ENCODE measurements at places on chromosomes 16 and 17. TPM values are rescaled to one million over a fixed set of nuclear protein-coding genes. Genes with fewer than 3 reads are reported as not detected.

GRCh38 chr17:81962499-81963441, 1.8 kb upstream of the NOTUM start:
- H3K27ac ChIP-seq: no peak overlapping the region
- peak; percentile 39 for DNase-seq

Gene GPRC5C
- polyA plus RNA-seq: 8.9 TPM

DNA sequence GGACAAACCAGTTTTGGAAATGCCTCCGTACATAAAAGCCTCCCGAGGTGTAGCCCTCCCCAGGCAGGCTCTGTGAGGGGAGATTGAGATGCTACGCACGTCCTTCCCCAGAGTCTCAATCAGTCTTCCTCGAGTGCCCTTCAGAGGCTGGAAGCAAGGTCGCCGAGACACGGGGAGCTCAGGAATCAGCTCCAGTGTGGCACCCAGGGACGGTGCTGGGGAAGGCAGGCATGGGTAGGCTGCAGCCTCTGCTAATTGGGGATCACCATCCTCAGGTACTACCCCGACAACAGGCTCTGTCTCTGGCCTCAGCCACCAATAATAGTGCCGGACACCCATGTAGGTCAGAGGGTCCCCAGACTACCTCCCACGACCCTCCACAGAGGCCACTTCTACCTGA, 28.1 kb upstream of the GSG1L start:
- peak overlapping the region; percentile 74 for H3K27ac ChIP-seq
- DNase-seq: no peak
- no peak overlapping the region for H3K4me3 ChIP-seq

- no peaks in the 10 kb centered on the region for H3K27me3 ChIP-seq
- no peaks in the 10 kb centered on the region for H3K36me3 ChIP-seq
- H3K4me1 ChIP-seq: no peaks in the 10 kb centered on the region
- no peak for DNase-seq
- no peak overlapping the region for H3K27ac ChIP-seq
Measured at GRCh38 chr17:41939044-41939692, 8.8 kb downstream of the ODAD4 start.

Gene KRTAP2-1
- not detected for polyA plus RNA-seq

DNA sequence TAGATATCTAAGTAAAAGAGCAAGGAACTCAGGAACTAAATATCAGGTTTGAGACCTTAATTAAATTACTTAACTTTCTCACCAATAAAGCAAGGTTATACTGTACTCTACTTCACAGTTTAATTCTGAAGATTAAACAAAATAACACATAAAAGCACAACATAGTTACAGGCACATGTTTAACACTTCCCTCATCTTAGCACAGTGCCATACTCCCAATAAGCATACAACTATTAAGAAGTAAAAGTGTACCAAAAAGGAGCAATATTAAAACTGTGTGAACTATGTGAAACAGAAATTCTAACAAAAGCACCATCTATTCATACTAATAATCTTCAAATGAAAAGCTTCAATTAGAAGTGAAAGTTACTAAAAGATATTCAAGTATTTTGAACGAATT, 2.2 kb downstream of the APPBP2 start:
- no peaks in the 10 kb centered on the region for H3K27me3 ChIP-seq
- H3K4me3 ChIP-seq: peak overlapping the region; percentile 97
- no peak for DNase-seq
- H3K4me1 ChIP-seq: peaks cover 11% of the 10 kb centered on the region
- no peaks in the 10 kb centered on the region for H3K36me3 ChIP-seq
- H3K27ac ChIP-seq: no peak overlapping the region

Gene B3GNT9
- polyA plus RNA-seq: 0.99 TPM

DNA sequence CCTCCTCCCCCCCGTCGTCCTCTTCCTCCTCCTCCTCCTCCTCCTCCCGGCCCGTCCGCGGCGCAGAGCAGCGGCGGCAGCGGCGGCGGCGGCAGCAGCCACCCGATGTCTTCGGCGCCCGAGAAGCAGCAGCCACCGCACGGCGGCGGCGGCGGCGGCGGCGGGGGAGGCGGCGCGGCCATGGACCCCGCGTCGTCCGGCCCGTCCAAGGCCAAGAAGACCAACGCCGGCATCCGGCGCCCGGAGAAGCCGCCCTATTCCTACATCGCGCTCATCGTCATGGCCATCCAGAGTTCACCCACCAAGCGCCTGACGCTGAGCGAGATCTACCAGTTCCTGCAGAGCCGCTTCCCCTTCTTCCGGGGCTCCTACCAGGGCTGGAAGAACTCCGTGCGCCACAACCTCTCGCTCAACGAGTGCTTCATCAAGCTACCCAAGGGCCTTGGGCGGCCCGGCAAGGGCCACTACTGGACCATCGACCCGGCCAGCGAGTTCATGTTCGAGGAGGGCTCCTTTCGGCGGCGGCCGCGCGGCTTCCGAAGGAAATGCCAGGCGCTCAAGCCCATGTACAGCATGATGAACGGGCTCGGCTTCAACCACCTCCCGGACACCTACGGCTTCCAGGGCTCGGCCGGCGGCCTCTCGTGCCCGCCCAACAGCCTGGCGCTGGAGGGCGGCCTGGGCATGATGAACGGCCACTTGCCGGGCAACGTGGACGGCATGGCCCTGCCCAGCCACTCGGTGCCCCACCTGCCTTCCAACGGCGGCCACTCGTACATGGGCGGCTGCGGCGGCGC, at the start of gene FOXF1:
Gene FOXF1, plus strand, starts transcription at position 63 of the 797 bp plus-strand sequence. Its CDS starts 43 bp downstream, at position 106.
- no peaks in the 10 kb centered on the region for H3K36me3 ChIP-seq
- H3K27ac ChIP-seq: no peak within 1 kb of the TSS
- peaks cover 35% of the 10 kb centered on the region for H3K4me1 ChIP-seq
- H3K4me3 ChIP-seq: peak within 1 kb of the TSS; percentile 55
- peaks cover 100% of the 10 kb centered on the region for H3K27me3 ChIP-seq

Gene ETV4
- 97.2 TPM for polyA plus RNA-seq

GRCh38 chr16:5653789-5654188, 556.2 kb upstream of the EEF2KMT start:
- no peak overlapping the region for H3K4me3 ChIP-seq
- no peaks in the 10 kb centered on the region for H3K4me1 ChIP-seq
- DNase-seq: no peak

GRCh38 chr17:1122533-1123392, 57.0 kb downstream of the ABR start:
- DNase-seq: peak; percentile 87
- 0 out of 2 replicates have a peak, but pooled peaks cover 9% of the 10 kb centered on the region for H3K4me1 ChIP-seq
- no peak overlapping the region for H3K27ac ChIP-seq
- H3K4me3 ChIP-seq: no peak overlapping the region
- no peaks in the 10 kb centered on the region for H3K27me3 ChIP-seq
- no peaks in the 10 kb centered on the region for H3K36me3 ChIP-seq

- H3K27ac ChIP-seq: no peak overlapping the region
- H3K4me1 ChIP-seq: no peaks in the 10 kb centered on the region
- H3K4me3 ChIP-seq: no peak overlapping the region
- DNase-seq: no peak
- H3K27me3 ChIP-seq: no peaks in the 10 kb centered on the region
- H3K36me3 ChIP-seq: peaks cover 4% of the 10 kb centered on the region
Measured at GRCh38 chr16:23518435-23518891, 8.2 kb upstream of the GGA2 start.

GRCh38 chr17:66268247-66268927, 34.0 kb upstream of the PRKCA start:
- H3K36me3 ChIP-seq: no peaks in the 10 kb centered on the region
- no peaks in the 10 kb centered on the region for H3K4me1 ChIP-seq
- H3K4me3 ChIP-seq: no peak overlapping the region

DNA sequence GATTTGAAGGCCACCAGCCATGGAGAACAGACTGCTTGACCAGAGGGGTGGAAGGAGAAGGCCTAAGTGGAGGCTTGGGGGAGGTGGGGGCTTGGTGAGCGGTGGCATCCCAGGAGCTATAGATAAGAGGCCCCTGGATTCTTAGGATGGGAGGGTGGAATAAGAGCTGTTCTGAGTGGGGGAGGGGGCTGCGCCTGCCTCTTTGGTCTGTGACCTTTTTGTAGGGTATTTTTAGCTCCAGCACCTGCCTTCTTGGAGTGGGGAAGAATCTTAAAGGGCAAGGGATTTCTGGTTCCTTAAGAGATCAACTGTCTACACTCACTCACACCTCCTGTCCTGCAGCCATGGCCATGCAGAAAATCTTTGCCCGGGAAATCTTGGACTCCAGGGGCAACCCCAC, 567 bp downstream of the ENO3 start:
- no peak for DNase-seq
- peak overlapping the region; percentile 96 for H3K4me3 ChIP-seq
- no peaks in the 10 kb centered on the region for H3K27me3 ChIP-seq
- peak overlapping the region; percentile 96 for H3K27ac ChIP-seq
- H3K4me1 ChIP-seq: peaks cover 21% of the 10 kb centered on the region

DNA sequence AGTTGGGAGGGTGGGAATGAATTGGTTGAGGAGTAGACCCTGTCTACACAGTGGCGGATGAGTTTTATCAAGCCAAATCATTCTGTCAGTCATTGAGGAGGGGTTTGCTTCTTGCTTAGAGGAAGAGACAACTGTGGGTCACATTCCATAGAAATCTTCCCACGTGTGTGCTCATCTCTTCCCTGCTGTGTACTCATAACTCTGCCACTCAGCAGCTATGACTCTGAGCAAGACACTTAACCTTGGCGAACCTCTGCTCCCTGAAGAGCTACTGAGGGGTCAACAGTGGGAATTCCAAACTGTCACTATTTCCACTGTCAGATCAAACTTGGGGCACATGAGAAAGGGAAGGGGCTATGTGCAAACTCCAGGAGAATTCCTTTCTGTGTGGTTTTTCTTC, 72.6 kb upstream of the COX10 start:
- no peak for DNase-seq
- H3K4me1 ChIP-seq: peaks cover 10% of the 10 kb centered on the region
- H3K4me3 ChIP-seq: no peak overlapping the region
- no peaks in the 10 kb centered on the region for H3K36me3 ChIP-seq

DNA sequence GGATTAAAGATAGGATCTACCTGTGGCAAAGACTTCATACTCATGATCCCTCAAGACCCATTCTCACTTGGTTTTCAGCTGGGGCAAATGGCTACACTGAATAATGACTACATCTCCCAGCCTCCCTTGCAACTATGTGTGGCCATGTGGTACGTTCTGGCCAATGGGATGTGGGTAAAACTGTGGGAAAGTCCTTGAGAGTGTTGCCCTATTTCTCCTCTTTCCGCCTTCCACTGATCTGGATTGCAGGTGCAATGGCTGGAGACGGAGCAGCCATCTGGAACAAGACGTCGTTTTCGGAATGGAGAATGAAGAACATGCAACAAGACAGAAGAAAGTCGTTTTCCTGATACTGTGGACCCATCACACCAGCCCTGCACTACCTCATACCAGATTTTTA, 48.5 kb downstream of the HAPSTR1 start:
- H3K4me3 ChIP-seq: no peak overlapping the region
- peak; percentile 86 for DNase-seq
- H3K27ac ChIP-seq: no peak overlapping the region
- H3K4me1 ChIP-seq: 0 out of 2 replicates have a peak, but pooled peaks cover 9% of the 10 kb centered on the region
- no peaks in the 10 kb centered on the region for H3K36me3 ChIP-seq

GRCh38 chr17:12048843-12049473, 28.3 kb downstream of the MAP2K4 start:
- DNase-seq: no peak
- peak overlapping the region; percentile 18 for H3K27ac ChIP-seq
- no peaks in the 10 kb centered on the region for H3K36me3 ChIP-seq
- H3K4me1 ChIP-seq: peaks cover 55% of the 10 kb centered on the region

Gene TP53TG3B
- not detected for polyA plus RNA-seq

Gene SLC47A1
- polyA plus RNA-seq: 0.64 TPM

DNA sequence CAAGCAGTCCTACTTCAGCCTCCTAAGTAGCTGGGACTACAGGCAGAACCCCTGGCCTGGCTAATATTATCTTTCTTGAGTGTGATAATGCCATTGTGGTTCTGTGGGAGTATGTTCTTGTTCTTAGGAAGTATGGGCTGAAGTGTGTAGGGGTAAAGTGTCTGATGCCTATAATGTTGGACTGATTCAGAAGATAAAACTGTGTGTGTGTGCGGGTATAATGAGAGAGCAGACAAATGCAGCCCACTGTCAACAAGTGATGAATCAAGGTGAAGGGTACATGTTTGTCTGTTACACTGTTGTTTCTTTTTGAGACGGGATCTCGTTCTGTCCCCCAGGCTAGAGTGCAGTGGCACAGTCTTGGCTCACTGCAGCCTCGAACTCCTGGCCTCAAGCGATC, 127.5 kb downstream of the CLEC16A start:
- H3K4me1 ChIP-seq: peaks cover 4% of the 10 kb centered on the region
- H3K36me3 ChIP-seq: no peaks in the 10 kb centered on the region
- H3K27ac ChIP-seq: no peak overlapping the region
- H3K4me3 ChIP-seq: no peak overlapping the region

Gene MYH1
- polyA plus RNA-seq: not detected

Gene TMC6
- polyA plus RNA-seq: 53.3 TPM

- no peak for DNase-seq
- H3K4me1 ChIP-seq: no peaks in the 10 kb centered on the region
- no peaks in the 10 kb centered on the region for H3K36me3 ChIP-seq
- H3K27me3 ChIP-seq: no peaks in the 10 kb centered on the region
Measured at GRCh38 chr17:9270921-9271320, 249.6 kb downstream of the NTN1 start.

DNA sequence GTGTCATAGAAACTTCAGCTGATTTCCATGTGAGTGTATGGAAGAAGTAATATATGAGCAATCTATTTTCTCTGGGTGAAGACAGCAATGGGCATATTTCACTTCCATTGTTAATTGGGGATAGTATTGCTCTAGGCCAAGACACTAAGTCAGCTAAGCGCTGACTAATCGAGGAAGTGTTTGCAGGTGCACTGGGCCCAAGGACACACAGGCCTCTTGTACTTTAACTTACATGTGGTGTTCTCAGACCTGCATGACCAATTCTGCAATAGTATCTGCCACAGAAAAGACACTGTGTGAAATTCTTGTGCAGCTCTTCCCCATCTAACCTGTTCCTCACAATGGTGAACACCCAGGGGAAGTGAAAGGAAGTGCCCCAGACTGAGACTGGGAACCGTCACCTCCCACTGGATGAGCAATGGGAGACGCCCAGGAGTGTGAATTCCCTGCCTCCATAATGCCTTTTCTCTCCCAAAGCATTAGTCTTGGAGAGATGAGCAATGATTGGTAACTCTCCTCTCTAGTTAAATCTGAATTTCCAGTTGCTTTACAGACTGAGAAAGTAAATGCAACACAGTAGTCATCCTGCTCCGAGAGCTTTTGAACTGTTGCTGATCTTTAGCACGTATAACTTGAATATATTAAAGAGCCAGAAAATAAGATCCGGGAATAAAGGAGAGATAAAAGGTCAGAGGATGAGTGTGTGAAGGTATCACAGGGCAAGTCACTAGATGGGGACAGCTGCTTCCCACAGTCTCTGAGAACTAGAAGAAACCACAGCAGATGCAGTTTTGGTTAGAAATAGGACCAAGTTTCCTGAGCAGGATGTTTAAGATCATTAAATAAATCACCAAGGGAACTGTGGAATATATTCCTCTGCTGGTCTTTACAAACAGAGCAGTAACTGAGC, 82.6 kb downstream of the CDK5R1 start:
- H3K27me3 ChIP-seq: no peaks in the 10 kb centered on the region
- H3K4me1 ChIP-seq: peaks cover 8% of the 10 kb centered on the region
- no peak overlapping the region for H3K4me3 ChIP-seq
- H3K36me3 ChIP-seq: no peaks in the 10 kb centered on the region
- no peak for DNase-seq

Gene SLC43A2
- polyA plus RNA-seq: 2.2 TPM

Measured in GM23338 (cell line).